ENCODE measurements at places on chromosomes 2 and 18.

GRCh38 chr2:122136056-122136455 is 380.6 kb downstream of the TSN start:
- no peak for DNase-seq

- DNase-seq = no peak
Observed at GRCh38 chr2:221019668-221020067, 552.4 kb downstream of the EPHA4 start.

- DNase-seq = no peak
Observed at GRCh38 chr2:180763263-180763989, 217.0 kb upstream of the UBE2E3 start.

DNA sequence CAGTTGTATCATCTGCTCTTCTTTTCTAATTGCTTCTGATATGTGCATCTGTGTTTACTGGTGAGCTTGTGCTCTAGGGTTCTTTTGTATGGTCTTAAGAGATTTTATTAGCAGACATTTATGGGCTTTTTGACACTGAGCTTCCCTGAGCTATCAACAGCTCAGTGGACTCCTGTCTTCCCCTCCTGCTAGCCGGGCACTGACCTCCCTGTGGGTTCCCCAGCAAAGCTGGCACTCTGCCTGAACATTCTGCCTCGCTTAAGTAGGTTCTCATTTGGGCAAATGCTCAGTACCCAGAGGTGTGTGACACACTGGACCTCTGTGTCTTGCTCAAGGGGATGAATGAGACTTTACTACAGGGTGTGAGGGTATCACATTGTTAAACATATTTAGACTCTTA is 15.8 kb downstream of the TRAF3IP1 start:
- DNase-seq = no peak

DNA sequence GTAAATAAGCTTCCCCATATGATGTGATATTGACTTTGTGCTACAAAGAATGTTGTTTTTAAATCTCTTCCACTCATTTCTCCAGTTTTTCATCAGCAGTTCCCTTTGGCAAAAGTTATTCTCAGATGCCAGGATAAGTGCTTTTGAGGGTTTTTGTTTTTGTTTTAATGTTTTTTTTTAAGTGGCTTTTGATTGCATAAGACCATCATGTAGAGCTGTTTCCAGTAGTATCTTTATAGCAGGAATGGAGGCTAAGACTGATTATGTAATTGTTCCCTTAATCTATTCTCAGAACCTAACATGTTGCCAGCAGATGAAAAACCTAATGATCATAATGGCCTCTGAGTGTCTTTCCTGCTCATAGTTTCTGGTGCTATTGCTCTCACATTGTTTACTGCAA is 77.9 kb downstream of the CABLES1 start:
- peak; percentile 11 for DNase-seq

GRCh38 chr2:40321016-40321623 is 130.8 kb downstream of the SLC8A1 start:
- DNase-seq = no peak

- peak; percentile 90 for DNase-seq
Observed at GRCh38 chr2:69789175-69789721, 40.2 kb upstream of the GMCL1 start.

DNA sequence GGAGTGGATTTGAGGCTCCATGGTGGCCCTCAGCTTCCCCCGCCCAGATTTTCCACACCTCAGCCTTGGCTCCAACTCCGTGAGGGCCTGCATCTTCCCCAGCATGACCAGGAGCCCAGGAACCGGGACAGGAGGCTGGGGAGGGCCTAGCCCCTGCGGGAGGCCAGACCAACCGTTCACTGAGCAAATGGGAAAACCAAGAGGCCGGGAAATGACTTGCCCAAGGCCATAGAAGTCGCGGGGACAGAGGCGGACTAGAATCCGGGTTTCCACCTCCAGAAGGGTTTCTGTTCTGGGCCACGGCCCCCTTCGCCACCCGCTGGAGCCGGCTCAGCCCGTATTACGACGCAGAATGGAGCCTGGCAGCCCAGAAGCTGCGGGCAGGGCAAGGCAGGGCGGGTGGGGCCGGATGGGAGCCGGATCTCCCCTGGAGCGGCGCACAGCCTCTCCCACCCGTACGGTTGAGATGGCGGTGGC is 7.9 kb upstream of the CRYBA2 start:
- DNase-seq = no peak

DNA sequence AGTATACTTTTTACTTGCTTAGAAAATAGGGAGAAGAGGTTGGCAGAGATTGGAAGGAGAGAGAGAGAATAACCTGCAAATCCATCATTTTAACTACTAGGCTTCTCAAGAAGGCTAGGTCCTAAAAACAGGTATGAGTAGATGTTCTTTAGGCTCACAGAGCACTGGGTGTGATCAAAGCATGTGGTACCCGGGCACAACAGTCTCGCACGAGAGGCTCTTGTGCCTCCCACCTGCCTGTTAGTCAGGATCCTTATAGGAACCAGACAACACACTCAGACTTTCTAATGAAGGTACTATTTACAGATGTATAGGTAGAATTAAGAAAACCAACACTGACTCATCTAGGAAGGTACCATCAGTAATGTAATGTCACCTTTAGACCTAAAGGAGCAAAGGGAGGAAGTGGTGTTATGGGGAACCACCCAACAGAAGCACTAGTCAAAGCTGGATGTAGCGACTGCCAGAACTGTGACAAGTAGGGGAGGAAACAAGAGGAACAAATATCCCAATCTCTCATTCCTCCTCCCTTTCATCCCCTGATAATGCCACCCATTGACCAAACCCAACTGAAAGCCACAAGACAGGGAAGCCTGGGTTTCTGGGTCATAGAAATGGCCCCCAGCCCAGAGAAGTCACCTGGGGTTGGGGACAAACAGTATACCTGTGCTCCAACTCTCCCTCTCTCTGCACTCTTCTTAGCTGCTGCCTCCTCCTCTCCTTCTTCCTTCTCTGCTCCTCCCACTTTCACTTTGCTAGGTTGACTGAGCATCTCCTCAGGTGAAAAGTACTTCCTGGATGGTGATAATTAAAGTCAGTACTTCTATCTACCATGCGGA is 16.0 kb upstream of the MARCHF4 start:
- DNase-seq = no peak

GRCh38 chr2:2464094-2464493 is 133.0 kb upstream of the MYT1L start:
- DNase-seq = no peak

DNA sequence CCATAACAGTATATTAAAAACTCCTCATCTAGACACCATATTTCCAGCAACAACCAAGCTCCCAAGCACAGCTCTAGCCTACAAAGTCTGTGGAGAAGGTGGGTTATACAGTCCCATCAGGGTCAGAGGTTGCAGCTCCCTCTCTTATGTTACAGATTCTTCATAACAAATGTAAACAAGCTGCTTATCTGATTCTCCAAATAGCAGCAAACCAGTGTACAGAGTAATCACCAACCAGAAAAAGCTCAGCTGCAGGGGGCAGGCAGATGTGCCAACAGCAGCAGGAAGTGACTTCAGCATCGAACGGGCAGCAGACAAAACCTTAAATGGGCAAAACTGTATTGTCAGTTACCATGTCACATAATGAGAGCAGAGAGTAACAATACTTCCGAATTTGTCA is 52.9 kb upstream of the NABP1 start:
- DNase-seq = peak; percentile 54

DNA sequence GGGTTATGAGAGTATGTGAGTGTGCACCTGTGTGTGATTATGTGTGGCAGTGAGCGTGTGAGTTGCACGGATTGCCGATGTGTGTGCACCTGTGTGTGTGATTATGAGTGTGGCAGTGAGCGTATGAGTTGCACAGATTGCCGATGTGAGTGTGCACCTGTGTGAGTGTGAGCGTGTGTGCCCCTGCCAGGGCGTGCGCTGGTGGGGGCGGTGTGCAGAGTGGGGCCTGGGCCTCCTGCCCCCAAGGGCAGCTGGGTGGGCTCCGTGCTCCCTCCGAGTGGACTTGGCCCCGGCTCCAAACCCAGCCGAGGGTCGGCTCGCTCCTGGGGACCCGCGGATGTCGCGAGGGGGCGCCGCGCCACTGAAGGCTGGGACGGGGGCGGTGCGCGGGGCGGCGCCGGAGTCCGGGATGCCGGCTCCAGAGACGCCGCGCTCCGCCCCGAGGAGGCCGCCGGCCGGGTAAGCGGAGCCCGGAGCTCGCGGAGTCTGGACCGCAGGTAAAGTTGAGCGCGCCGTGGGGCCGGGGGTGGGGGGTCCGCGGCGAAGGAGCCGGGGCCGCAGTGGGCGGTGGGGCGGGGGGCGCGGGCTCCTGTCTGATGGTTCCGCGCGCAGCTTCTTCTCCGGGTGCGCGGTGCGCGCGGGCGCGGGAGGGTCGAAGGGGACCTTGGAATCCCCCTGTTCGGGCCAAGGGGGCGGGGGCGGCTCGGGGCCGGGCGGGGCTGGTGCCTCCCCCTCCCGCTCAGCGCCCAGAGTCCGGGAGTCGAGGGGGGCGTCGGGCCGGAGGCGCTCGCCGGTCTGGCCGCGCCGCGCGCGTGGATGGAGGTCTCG is at the start of gene KCNG2:
KCNG2 (plus strand) TSS at position 421 of the 828 bp plus-strand sequence. CDS start 65,730 bp downstream, outside the sequence.
- no peak for DNase-seq

GRCh38 chr2:233386382-233387041 is 32.2 kb downstream of the DGKD start:
- peak; percentile 46 for DNase-seq

DNA sequence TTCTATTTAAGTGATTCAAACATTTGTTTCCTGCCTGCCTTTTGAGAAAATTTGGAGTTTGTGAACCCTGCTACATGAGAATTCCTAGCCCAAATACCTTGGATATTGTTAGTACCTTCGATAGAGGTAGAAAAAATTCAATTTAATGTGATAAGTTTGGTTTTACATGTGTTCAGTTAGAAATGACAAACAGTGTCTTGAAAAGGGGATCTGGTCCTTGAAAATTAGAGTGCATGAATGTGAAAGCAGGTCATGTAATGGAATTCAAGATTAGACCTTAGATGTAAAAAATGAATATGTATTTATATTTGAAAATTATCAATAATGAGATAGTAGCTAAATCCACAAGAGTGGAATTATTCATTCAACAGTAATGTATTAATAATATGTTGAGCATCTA is 70.5 kb downstream of the PIK3C3 start:
- no peak for DNase-seq

DNA sequence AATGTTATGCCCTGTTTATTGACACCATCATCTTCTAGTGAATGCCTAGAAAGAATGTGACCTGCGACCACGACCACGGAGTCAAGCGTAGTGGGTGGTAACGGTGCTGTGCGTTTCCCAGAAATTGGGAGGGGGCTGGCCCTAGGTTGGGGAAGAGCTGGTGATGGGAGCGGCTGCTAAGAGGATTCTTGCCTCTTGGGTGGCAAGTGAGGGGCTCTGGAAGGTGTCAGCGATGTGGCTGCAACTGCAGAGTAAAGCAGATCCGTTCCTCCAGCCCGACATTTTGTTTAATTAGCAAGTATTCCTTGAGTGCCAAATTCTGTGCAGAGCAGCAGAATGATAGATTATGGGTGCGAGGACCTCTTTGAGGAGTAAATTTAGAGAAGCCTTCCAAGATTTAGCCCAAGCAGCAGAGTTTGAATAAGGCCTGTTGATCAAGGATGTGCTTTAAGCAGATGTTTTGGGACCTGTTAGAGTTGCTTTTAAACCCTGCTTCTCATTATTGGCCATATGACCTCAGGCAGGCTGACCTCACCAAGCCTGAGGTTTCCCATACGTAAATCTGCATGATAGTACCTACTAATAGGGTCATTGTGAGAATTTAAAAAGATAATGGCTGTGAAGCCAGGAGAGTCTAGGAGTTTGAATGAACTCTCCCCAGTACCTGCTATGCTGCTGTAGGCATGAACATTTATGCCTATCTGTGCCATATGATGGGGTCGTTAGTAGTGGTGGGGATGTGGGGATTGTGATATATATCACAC is 287.7 kb downstream of the PTGR3 start:
- no peak for DNase-seq

GRCh38 chr18:48947092-48947491 is 3.7 kb downstream of the SMAD7 start:
- no peak for DNase-seq

- no peak for DNase-seq
Observed at GRCh38 chr2:43513216-43513615, 82.6 kb downstream of the THADA start.

DNA sequence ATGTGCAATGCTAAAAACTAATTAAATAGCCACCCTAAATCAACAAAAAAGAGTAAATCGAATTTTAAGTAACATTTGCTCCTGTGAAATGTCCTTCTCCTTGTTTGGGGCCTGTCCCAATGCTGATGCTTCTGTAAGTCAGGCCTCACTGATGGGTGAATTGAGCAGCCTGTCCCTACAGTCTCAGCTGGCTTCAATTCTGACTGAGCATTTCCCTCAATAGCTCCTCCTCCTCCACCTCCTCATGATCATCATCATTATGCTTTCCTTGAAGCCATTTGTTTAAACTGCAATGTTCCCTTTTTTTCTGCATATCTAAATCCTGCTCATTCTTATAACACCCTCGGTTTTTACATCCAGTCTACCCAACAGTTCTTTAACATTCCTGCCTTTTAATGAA is 137.2 kb upstream of the CELF4 start:
- DNase-seq = no peak

DNA sequence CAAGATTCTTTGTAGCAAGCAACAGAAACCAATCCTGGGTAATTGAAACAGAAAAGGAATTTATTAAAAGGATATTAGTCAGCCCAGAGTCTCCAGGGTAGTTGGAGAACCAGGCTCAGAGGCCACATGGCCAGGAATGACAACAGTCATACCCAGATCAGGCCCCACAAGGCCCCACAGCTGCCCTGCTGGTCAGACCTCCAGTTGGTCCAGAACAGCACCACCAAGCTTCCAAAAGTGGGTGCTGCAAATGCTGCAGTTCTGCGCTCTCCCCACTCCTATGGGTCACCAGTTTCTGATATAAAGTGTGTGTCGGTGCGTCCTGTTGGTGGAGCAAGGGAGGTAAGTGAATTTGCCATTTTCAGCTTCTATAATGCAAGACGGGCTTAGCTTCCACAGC is 29.9 kb downstream of the KLHL29 start:
- DNase-seq = no peak

- peak; percentile 25 for DNase-seq
Observed at GRCh38 chr2:150376553-150377335, 110.7 kb downstream of the RND3 start.

DNA sequence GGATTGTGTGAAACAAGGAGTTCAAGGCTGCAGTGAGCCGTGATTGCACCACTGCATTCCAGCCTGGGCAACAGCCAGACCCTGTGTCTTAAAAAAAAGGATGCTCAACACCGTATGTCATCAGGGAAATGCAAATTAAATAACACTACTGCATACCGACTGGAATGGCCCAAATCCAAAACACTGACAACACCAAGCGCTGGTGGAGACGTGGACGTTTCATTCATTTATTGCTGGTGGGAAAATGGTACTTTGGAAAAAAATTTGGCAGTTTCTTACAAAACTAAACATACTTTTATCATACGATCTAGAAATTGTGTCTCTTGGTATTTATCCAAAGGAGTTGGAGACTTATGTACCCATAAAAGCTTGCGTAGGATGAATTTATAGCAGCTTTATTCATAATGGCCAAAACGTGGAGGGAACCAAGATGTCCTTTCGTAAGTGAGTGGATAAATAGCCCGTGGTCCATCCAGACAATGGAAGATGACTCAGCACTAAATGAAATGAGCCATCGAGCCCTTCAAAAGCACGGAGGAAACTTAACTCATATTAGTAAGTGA is 24.2 kb downstream of the NEU4 start:
- DNase-seq = peak; percentile 75
